Stimulated activated CD8-positive, alpha-beta memory T cell treated with anti-CD3 and anti-CD28 coated beads, Interleukin-7, amount 100 ng/mL, for 1 hour (primary cell): ENCODE measurements at places on chromosomes 6 and 20.

GRCh38 chr6:145798530-145798929 lies 16.1 kb downstream of the FBXO30 start:
- no peak for DNase-seq

- no peak for DNase-seq
These were observed 835.4 kb downstream of the MAFB start for GRCh38 chr20:39853636-39854035.

DNA sequence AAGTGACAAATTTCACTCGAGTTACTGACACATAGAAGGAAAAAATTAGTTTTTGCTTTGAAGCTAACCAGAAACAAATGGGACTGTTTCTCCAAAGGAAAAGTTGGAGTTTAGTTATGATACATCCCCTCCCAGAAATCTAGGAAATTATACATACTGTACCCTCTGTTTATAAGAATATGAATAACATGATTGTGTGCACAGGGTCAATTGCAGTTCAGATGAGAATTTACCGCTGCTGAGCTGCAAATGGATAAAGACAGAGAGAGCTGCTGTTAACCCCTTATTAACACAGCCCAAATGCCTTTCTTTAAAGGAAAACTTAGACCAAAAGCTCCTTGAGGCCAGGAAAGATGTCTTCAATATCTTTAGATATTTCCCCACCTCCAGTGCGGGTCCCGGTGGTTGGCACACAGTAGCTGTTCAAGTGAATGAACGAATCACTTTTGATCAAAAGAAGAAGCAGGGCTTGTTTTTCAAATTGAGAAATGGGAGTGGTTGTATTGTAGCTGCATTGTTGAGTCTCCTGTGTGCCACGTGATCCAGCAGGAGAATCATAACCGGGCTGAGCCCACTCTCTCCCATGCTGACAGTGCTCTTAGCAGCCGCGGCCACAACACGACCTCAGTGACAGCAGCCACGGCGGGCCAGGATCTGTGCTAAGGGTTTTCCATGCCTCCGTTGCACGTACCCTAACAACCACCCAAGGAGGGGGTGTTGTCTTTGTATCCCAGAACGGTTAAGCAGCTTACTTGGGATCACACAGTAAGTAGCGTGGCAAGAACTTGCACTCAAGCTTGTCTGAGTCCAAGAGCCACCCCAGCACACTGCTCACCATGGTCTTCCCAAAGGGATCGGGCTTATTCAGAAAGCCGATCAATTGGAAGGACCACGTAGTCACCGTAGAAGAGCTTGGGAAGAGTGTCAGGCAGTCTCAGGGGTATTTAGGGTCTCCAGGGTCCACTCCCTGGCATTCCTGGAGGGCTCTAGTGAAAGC lies 53.5 kb upstream of the BMP6 start:
- no peak for DNase-seq

DNA sequence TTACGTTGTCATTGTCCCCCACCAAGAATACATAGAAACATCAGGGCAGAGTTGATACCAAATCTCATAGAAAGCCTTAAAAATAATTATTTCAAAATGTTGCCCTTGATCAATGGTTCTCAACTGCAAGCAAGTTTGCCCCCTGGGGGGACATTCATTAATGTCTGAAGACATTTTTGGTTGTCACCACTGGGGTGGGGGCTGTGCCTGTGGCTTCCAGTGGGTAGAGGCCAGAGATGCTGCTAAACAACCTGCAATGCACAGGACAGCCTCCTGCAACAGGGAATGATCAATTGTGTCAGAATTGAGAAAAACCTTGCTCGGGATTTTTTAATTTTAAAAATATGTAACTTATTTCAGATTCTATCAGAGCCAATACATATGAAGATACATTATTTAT lies 130.6 kb upstream of the DOK5 start:
- no peak for DNase-seq

DNA sequence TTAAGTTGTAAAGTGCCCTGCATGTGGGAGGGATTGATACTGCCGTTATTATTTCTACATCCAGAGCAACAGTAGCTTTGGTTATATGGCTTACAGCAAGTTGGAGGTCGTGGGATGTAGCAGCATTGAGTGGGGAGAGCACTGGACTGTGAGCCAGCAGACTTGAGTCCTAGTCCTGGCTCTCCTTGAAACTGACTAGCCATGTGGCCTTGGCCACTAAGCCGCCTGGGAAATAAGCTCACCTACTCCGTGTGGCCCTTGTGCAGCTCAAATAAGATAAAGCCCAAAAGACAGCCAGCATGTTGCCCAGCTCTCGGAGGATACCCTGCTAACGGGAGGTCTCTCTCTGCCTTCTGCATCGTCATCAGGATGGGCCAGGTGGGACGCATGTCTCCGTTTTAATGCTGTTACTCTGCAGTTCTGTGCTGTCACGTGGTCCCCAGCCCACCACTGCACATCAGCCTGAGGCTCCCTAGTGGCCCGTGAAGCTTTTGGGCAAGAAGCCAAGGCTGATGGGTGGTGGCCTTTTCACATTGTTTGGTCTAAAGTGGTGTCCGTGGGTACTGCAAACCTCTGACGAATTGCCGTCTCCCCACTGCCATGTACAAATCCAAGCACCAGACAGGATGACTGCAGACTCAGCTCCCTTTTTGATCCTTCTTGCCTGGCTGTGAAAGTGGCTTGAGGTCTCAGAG lies 7.9 kb downstream of the EPB41L1 start:
- no peak for DNase-seq

DNA sequence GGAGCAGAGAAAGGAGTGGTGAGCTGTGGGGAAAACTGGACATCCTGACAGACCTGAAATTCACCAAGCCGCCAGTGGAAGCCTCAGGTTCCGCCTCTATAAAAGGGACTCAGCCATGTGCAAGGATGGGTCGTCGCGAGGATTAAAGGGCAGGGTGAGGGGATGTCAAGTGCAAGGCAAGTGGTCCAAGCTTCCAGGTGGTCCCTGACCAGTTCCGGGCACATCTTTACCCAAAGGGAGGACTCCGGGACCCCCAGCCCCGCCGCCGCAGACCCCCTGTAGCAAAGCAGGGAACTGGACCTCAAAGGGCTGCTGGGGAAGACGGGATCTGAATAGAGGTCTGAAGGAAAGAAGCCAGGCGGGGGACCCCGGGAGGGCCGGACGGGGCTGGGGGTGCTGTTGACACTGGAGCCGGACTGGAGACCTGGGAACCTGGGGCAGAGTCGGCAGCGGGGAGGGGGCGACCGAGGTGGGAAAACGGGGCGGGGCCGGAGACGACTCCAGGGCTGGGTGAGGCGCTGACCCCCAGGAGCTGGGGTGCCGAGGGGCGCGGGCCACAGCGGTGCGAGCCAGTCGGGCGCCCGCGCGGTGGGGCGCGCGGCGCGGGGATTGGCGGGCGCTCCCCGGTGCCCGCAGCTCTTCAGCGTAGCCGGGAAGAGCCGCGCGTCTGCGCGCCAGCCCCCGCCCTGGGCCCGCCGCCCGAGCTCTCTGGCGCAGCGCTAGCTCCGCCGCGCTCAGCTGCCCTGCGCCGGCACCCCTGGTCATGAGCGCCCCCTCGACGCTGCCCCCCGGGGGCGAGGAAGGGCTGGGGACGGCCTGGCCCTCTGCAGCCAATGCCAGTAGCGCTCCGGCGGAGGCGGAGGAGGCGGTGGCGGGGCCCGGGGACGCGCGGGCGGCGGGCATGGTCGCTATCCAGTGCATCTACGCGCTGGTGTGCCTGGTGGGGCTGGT lies at the start of gene SSTR4:
TSS of gene SSTR4 (plus strand) at position 592 of the 951 bp plus-strand sequence. CDS start at position 764, 172 bp downstream.
- no peak for DNase-seq

DNA sequence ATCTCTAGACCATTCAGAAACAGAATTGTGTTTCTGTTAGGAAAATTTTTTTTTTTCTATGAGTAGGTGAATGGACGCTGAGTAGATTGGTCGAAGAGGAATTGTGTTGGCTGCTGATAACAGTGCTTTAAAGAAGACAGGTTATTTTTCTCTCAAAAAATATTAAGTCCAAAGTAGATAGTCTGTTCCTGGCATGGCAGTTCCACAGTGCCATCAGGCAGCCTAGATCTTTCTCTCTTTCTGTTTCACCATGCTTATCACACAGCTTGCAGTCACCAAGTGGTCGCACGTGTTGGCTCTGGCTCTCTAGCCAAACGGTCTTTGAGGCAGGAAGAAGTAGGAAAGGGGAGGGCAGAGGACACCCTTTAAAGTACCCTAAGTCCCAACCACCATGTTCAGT lies 22.4 kb upstream of the SERINC3 start:
- DNase-seq = no peak

GRCh38 chr6:154800338-154800737 lies 67.1 kb downstream of the SCAF8 start:
- DNase-seq = no peak

- DNase-seq = no peak
These were observed 24.5 kb upstream of the MAFB start for GRCh38 chr20:40713508-40713907.

- DNase-seq = no peak
These were observed 169.3 kb downstream of the BCAS1 start for GRCh38 chr20:53901064-53901463.

- no peak for DNase-seq
These were observed 72.7 kb downstream of the QRSL1 start for GRCh38 chr6:106702046-106702445.

DNA sequence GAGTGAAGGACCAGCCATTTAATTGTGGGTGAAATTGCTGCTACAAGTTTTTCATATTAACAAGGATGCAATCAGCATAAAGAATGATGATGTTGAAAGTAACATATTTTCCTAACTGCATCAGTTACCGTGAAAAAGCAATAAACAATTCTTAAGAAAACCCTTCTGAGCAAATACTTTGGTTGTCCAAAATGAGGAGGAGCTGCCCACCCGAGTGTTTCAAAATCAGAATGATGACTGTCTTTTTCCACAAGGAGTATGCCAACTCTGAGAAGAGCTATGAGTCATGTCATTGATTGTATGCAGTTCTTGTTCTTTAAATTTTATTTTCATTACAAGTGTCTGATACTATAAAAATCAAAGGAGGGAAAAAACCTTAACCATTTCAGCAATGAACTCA lies 470.5 kb downstream of the COL12A1 start:
- no peak for DNase-seq

- DNase-seq = no peak
These were observed 162.5 kb downstream of the TRMT11 start for GRCh38 chr6:126148853-126149252.

DNA sequence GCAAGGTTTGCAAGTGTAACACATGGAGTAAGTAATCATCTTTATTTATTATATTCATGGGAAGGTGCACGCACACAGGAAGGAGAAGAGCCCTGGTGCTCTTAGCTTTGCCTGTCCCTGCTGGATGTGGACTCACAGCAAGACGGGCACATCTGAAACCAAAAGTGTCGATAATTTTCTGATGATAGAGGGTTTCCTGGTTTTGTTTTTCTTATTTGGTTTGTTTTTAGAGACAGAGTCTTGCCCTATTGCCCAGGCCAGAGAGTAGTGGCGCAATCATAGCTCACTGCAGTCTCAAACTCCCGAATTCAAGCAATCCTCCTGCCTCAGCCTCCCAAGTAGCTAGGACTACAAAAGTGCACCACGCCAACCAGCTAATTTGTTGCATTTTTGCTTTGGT lies 7.8 kb upstream of the KHDC1L start:
- no peak for DNase-seq

DNA sequence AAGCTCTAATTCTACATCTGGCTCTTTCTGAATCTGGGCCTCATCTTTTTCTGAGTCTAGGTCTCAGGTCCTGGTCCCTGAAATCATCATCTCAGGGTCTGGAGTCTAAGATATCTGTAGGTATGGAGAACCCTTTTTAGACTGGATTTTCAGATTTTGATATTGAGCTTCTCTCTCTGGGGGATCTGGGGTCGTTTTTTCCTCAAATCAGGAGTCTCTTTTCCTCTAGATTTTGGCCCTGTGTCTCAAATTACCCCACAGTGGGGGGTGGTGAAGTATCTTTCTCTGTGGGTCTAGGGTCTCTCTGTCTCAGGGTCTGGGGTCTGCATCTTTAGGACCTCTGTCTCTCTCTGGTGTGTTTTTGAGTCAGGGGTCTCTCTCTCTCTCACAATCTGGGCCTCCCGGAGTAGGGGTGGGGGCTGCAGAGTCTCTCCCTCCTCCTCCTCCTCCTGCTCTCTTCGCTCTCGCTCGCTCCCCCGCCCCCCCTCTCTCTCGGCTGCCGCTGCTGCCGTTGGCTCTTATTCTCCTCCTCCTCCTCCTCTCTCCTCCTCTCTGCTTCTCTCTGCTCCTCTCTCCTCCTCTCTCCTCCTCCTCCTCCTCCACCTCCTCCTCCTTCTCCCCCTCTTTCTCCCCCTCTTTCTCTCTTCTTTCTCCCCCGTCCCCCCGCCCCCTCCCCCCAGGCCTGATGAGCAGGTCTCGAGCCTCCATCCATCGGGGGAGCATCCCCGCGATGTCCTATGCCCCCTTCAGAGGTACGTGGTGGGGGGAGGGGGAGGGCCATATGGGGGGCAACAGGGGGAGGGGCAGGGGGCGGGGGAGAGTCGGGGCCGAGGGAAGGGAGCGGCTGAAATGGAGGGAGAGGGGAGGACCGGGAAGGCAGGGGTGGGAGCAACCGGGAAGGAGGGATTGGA lies at the start of gene SYNGAP1:
TSS of gene SYNGAP1 (plus strand) at position 486 of the 911 bp plus-strand sequence. CDS start at position 686, 200 bp downstream.
- DNase-seq = no peak

DNA sequence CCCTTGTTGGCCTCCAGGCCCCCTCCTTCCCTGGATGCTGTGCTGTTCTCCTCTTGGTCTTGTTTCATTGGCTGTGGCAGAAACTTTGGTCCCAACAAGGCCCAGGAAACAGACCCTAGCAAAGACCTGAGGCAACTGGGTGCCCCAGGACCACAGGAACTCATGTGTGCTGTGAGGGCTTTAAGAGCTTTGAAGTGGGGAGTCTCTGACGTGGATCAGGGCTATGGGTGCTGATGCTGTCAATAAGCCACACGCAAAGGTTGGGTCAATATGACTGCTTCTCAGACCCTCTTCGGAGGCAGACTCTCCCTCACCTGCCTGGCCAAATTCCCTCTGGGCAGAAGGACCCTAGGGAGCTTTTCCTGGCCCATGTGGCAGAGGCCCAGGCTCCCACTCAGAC lies 91.5 kb upstream of the MLN start:
- DNase-seq = no peak

DNA sequence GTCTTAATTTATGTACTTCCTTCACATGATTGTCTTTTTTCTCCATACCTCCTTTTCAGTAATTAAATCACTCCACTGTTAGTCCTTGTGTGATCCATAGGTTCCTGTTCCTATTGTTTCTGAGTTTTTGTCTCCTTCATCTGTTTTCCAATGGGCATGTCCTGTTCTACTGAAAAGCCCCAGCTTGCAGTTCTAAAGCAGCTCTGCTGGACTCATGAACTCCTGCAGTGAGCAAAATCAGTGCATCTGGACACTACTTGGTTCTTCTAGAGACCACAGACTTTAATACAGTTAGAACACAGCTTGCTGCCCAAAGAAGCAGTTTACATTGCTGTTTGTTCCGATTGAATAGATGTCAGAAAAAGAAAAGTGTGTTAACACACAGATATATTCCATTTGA lies 593.3 kb upstream of the HS3ST5 start:
- DNase-seq = no peak

DNA sequence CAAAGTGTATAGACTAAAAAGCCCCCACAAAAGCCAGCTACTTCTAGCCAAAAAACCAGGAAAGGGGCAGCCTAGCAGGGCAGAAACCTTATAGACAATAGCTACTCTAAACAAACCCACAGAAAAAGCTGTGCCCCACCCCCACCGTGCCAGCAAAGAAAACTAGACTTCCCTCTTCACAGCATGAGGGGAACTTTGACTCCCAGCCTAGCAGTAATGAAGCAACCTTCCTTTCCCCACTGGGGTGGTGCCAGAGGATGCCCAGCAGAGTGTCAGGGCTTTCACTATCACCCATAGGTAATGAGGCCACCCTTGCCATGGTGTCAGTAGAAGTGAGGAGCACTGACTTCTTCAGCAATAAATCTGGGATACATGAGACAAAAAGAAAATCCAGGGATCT lies 99.0 kb upstream of the LGSN start:
- DNase-seq = no peak

- no peak for DNase-seq
These were observed 206.6 kb downstream of the TFAP2B start for GRCh38 chr6:51025082-51025777.

GRCh38 chr6:165511807-165512206 lies 151.2 kb downstream of the PDE10A start:
- no peak for DNase-seq
